Femur (tissue), 1 donor: ENCODE measurements at places on chromosomes 7 and 10.
A peak's percentile ranks its signal among the peaks of the same experiment; 100 is the strongest.

DNA sequence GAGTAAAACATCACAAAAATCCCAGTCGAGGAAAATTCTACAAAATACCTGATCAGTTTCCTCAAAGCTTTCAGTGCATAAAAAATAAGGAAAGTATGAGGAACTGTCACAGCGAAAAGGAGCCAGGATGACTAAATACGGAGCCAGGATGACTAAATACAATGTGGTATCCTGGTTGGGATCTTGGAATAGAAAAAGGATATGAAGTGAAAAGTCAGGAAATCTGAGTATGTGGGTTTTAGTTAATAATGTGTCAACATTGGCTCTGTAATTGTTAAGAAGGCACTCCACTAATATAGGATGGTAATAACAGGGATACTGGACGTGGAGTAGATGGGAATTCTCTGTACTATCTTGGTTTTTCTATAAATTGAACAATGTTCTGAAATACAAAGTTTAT, 175.5 kb downstream of the SUGCT start:
- DNase-seq = no peak

GRCh38 chr7:22885797-22886261, 63.2 kb upstream of the TOMM7 start:
- peak; percentile 27 for DNase-seq

- no peak for DNase-seq
These were observed 33.4 kb downstream of the XPNPEP1 start for GRCh38 chr10:109889867-109890266.

- DNase-seq = no peak
These were observed 88.2 kb upstream of the AUTS2 start for GRCh38 chr7:69510114-69510513.

- DNase-seq = no peak
These were observed 157.0 kb upstream of the SVIL start for GRCh38 chr10:29791773-29792172.

DNA sequence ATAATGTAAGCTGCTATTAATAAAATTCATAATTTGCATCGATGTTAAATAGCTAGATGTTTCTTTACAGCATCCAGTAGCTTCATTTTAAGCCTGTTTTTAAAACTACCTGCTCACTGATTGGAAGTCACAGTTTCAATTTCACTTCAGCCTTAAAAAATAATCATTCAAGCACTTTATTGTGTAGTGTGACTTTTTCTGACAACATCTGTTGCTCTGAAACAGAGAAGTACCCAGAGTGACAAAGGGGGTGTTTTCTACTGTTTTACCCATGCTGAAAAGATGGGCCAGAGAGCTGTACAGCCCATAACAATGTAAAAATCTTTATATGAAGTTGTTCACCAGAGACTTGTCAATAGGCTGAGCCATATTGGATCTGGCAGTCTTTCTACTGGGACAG, 437.2 kb downstream of the MDFIC start:
- no peak for DNase-seq

- DNase-seq = no peak
These were observed 91.2 kb downstream of the VTI1A start for GRCh38 chr10:112538168-112538567.

GRCh38 chr10:101609481-101609880, 21.4 kb downstream of the DPCD start:
- DNase-seq = no peak

GRCh38 chr7:29593459-29593858, 29.8 kb downstream of the PRR15 start:
- no peak for DNase-seq

DNA sequence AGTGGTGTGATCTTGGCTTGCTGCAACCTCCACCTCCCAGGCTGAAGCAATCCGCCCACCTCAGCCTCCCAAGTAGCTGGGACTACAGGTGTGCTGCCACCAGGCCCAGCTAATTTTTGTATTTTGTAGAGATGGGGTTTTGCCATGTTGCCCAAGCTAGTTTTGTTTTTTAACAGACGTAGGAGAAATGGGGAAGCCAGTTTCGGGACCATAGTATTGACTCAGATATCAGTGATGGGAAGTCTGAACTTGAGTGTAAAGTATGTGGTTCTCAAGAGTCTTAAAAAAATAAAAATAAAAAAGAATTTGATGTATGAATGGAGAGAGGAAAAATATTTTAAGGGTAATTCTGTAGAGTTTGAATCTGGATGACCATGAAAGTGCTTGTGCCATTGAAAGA, 34.2 kb downstream of the SP4 start:
- DNase-seq = no peak

DNA sequence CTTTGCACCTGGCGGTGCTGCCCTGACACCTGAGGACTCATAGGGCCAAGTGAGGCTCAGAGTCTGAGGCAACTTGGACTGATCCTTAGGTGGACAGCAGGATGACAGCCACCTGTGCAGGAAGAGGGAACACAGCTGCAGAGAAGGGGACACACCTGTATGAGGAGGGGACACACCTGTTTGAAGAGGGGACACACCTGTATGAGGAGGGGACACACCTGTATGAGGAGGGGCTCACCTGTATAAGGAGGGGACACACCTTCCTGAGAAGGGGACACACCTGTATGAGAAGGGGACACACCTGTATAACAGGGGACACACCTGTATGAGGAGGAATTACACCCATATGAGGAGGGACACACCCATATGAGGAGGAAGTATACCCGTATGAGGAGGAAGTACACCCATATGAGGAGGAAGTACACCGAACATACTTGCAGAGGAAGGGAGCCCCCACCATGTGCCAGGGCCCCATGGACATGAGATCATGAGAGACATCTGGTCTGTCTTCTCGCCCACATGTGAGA, 285.9 kb downstream of the ADARB2 start:
- no peak for DNase-seq

DNA sequence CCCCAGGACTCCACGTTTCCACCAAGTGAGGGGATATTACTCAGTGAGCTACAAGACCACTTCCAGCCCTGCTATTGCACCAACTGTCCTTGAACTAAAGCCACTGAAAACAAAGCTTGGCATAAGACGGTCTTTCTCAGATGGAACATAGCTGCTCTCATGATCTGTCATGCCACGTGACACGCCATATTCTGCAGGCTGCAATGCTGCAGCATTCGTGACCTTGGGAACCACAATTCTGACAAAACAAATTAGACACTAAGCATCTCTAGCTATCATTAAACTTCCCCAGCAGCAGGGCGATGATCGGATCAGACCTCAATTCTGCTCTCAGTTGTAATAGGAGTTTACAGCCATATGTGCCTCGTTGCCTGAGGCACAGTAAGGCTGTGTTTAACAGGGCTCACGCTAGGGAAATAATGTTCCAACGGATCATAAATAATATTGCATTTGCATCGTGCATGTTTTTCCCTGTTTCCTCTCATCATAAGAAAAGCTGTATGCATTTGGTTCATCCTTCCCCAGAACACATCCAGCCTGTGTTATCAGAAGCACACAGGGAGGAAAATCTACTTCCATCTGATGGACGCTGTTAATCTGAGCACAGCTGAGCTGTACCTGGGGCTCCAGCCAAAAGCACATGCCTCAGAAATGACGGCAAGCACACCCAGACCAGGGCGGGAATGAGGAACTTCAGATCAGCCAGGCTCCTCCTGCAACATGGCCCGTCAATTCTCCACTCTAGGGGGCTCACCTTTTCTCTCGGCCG, 38.6 kb upstream of the CNPY1 start:
- DNase-seq = peak; percentile 25
